ENCODE measurements at places on chromosomes 12 and 14.
A peak's percentile ranks its signal among the peaks of the same experiment; 100 is the strongest.

DNA sequence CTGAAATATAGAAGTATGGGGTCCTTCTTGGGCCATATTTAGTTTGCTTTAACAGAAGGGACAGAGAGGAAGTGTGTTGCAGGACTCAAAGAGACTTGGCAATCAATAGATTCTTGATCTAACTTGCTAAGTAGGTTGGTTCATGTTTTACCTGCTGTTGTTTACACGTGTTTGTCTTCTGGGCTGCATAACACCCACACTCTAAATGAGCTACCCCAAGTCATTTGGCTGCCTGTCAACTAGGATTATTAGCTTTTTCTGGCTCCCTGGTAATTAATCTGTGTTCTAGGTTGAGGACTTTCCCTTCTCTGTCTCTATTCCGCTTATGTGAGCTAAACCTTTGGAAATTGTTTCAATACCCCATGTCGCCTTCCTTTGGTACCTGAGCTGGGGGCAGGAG, 10.1 kb upstream of the TBPL2 start:
- DNase-seq = no peak

DNA sequence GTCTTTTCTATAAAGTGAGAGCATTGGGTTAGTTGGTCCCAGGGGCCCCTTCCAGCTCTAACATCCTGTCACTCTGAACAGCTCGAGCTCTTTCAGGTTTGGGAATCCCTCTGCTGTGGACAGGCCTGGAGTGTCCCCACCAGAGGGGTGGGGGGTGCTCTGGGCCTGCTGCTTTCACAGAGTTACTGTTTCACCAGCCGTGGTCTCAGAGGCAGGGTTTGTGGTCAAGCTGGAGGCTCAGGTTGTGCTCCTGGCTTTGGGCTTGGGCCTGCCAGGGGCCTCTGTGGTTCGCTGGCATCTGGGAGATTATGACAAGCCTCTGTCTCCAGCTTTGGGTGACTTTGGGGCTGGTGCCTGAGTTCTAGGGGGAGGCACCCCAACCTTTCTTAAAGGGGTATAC, 59.6 kb downstream of the FBXL14 start:
- DNase-seq = no peak

DNA sequence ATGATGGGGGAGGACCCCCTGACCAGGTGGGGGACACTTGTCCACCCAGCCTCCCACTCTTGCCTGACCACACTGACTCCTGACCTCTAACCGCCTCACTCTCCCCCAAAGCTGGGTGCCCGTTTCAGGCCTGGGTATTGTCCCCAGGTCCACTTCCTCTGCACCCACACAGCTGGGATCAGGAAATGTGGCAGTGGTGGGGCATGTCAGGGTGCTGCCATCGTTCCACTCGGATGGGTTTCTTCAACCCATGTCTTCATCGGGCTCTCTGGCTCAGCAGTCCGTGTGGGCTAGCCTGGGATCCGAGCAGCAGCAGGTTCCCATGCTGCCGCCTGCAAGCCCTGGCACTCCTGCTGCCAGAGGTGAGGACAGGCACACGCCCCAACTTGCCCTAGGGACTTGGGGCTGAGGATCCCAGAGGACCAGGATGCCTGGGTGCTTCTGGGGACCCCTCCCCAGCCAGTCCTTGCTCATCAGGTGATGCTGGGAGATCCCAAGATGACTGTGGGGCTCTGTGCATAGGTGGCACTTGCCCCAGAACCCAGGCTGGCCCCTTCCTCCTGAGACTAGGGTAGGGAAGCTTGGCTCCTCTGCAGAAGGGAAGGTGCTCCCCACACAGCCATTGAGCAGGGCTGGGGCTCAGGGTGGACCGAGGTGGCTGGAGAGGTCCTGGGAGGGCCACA, 2.9 kb upstream of the CLBA1 start:
- DNase-seq = no peak

- peak; percentile 84 for DNase-seq
Observed at GRCh38 chr12:42705863-42706262, 116.3 kb upstream of the PRICKLE1 start.

GRCh38 chr12:121352682-121353018, 439 bp upstream of the ANAPC5 start:
- DNase-seq = no peak

DNA sequence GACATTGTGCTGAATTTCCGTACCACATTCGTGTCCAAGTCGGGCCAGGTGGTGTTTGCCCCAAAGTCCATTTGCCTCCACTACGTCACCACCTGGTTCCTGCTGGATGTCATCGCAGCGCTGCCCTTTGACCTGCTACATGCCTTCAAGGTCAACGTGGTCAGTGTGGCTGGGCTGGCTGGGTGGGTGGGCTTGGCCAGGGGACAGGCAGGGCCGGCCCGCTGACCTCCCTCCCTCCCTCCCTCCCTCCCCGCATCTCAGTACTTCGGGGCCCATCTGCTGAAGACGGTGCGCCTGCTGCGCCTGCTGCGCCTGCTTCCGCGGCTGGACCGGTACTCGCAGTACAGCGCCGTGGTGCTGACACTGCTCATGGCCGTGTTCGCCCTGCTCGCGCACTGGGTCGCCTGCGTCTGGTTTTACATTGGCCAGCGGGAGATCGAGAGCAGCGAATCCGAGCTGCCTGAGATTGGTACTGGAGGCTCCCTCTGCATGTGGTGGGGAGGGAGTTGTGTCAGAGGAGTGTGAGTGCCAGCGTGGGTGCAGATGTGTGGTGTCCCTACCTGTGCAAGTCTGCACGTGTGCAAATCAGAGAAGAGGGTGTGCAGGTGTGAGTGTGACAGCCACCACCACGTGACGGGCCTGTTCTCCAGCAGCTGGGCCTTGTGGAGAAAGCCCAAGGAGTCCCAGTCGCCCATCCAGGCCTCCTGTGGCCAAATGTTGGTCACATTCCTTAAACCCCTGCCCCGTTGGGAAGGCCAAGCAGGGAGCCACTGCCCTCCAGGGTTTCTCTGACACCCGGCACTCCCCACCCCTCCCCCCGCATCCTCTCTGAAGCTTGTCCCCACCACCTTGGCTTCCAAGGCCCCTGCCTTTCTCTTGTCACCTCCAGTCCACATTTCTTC, 5.3 kb downstream of the KCNH3 start:
- DNase-seq = no peak

GRCh38 chr12:6820166-6820565, 1.5 kb upstream of the GPR162 start:
- DNase-seq = no peak

- DNase-seq = no peak
Observed at GRCh38 chr12:95085612-95086011, 12.2 kb upstream of the NR2C1 start.

DNA sequence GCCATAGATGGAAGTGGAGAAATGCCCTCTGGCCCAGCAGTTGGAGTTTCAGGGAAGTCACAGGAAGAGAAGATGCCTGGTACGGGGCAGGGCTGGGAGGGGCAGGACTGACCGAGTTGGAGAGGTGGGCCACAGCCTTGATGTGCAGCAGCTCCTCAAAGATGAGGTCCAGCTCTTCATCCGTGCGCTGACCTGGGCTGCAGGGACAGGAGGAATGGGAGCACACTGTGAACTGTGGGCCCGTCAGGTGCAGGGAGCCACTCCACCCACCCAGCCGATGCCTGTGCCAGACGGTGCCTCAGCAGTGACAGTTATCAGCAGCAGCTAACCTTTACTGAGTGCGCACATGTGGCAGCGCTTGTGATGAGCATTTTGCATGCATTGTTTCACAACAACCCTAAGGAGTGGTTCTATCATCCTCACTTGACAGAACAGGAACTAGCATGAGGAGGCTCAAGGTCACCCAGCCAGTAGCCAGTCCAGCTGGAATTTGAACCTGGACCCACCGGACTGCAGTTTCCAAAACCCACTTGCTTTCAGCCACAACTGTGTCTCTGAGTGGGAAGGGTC, 8.4 kb downstream of the RAPGEF3 start:
- no peak for DNase-seq

DNA sequence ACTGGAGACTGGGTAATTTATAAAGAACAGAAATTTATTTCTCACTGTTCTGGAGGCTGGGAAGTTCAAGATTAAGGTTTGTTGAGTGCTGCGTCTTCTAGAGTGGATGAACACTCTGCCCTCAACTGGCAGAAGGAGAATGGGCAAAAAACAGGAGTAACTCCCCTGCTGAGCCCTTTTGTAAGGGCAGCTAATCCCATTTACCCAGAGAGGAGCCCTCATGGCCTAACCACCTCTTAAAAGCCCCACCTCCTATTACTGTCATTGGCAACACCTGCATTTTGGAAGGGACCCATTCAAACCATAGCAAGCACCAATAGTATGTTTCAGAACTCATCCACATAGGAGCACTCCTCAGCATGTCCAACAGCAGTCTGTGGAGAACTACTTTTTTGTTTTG, 47.4 kb downstream of the BORCS5 start:
- DNase-seq = no peak

GRCh38 chr14:56959869-56960268, 149.6 kb upstream of the OTX2 start:
- DNase-seq = no peak

- no peak for DNase-seq
Observed at GRCh38 chr14:52759145-52759544, 29.2 kb downstream of the STYX start.

DNA sequence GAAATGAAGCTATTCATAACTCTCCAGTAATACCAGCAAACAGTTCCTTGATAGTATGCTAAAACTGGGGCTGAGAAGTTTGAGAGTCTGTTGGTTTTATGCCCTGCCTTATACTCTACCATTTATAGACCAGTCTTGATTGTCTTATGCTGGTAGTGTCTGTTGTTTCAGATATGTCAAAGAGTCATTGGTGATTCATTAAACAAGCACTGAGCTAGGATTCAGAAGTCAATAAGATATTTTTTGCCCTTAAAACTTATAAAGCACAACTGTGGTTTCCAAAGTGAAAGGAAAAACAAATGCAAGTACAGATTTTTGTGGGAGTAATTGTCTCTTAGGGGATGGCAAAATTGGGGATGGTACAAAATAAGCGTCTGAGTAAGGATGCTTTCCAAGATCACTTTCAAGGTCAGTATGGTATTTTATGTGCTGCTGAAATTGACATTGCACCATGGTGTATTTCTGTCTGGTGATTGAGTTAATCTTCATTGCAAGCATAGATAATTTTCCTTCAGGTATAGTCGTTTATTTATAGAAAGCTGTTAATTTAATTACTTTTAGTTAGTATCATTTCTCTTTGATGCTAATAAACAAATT, 289.5 kb upstream of the E2F7 start:
- peak; percentile 9 for DNase-seq
